ENCODE measurements at places on chromosomes 1 and 21.

DNA sequence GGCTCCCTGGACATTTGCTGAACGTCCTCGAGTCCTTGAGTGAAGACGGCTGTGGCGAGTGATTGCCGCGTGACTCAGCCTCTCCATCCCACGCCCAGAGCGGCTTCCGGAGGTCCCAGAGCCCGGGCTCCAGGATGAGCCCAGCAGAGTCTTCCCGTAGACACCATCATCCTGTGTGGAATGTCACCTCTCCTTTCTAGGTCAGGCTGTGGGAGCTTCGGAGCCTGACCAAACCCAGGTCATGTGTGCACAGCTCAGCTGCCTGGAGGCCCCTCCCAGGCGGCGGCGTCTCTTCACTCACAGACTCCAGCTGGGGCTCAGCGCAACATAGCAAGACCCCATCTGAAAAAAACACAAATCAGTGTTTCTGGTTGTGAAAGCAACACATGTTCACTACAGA is 38.2 kb downstream of the PRKCZ start:
- no peak for DNase-seq
- H3K4me1 ChIP-seq = no peaks in the 10 kb centered on the region
- no peaks in the 10 kb centered on the region for H3K36me3 ChIP-seq
- no peak overlapping the region for H3K27ac ChIP-seq
- H3K4me3 ChIP-seq = no peak overlapping the region

- H3K36me3 ChIP-seq = no peaks in the 10 kb centered on the region
- peaks cover 11% of the 10 kb centered on the region for H3K4me1 ChIP-seq
- no peak overlapping the region for H3K4me3 ChIP-seq
These were observed 211.0 kb upstream of the RAB4A start for GRCh38 chr1:229059671-229060539.

- H3K27ac ChIP-seq = no peak overlapping the region
- H3K36me3 ChIP-seq = peaks cover 71% of the 10 kb centered on the region
- H3K27me3 ChIP-seq = no peaks in the 10 kb centered on the region
- H3K4me3 ChIP-seq = no peak overlapping the region
- H3K4me1 ChIP-seq = peaks cover 7% of the 10 kb centered on the region
- DNase-seq = no peak
These were observed 25.6 kb downstream of the AK2 start for GRCh38 chr1:33010932-33011731.

GRCh38 chr1:72221811-72222210 is 60.5 kb downstream of the NEGR1 start:
- no peaks in the 10 kb centered on the region for H3K27me3 ChIP-seq
- no peaks in the 10 kb centered on the region for H3K4me1 ChIP-seq

DNA sequence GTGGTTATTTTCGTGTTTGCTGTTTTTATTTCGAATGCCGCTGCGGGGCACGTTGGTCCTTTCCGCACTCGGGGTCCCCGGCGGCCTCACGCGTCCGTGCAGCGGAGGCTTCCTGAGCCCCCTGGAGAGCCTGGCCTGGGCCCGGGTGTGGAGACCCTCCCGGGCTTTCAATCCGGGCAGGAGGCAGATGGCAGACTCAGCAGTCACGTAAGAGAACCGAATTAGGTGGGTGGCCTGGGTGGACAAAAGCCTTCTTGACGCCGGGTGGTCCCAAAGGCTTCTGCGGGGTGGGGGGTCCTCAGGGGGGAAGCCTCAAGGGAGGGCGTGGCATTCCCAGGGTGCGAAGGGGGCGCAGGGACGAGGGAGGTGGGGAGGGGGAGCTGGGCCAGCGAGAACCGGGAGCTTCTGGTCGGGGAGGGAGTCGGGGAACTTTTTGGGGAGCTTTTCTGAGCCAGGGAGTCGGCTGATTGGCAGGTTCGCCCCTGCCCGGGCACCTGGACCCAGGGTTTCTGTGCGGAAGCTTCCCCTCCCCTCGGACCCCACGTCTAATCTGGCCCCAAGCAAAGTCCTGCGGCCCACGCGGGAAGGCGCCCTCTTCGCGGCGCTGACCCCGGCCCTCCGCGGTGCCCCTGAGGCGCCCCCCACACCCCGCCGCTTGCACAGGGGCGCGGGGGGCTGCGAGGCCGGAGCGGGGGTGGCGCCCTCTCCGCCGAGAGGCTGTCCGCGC is 1.3 kb upstream of the HES4 start:
- no peak for DNase-seq
- H3K4me3 ChIP-seq = peak overlapping the region; percentile 5
- peaks cover 12% of the 10 kb centered on the region for H3K4me1 ChIP-seq
- H3K36me3 ChIP-seq = no peaks in the 10 kb centered on the region
- no peak overlapping the region for H3K27ac ChIP-seq

- H3K36me3 ChIP-seq = peaks cover 32% of the 10 kb centered on the region
- H3K4me3 ChIP-seq = peak overlapping the region; percentile 97
- peaks cover 37% of the 10 kb centered on the region for H3K4me1 ChIP-seq
- no peak for DNase-seq
- no peaks in the 10 kb centered on the region for H3K27me3 ChIP-seq
- peak overlapping the region; percentile 99 for H3K27ac ChIP-seq
These were observed 1.5 kb upstream of the ZMPSTE24 start for GRCh38 chr1:40256401-40257084.

GRCh38 chr1:97384294-97384968 is 536.4 kb downstream of the DPYD start:
- DNase-seq = no peak
- no peaks in the 10 kb centered on the region for H3K36me3 ChIP-seq
- no peaks in the 10 kb centered on the region for H3K4me1 ChIP-seq
- H3K27me3 ChIP-seq = no peaks in the 10 kb centered on the region

All from T-helper 2 cell treated with Interferon-gamma antibody and Interleukin-4, amounts not matched to agents 5 μg/mL and 100 μg/mL, for 36 hours (primary cell).